Renal cortex interstitium (tissue), 15 donors: ENCODE measurements at places on chromosomes 16 and 17.

DNA sequence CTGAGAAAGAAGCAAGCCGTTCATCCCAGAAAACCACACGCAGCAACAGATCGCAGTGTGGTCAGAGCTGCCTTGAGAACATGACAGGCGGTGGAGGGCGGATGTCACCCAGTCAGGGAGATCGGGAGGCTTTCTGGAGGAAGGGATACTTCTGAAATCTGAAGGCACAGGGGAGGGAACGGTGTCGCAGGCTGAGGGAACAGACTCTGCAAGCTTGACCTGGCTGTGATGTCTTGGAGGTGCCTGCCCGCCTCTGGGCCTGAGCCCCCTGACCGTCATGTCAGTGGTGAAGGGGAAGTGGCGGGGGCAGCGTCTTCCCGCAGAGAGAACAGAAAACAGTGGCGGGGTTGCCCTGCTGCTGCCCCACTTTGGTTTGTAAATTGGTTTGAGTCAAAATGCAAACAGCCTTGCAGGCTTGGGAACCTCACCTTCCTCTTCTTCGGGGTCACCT, 8.1 kb upstream of the ATP2A3 start:
- DNase-seq, result no peak

- no peak for DNase-seq
Observed at GRCh38 chr16:14041164-14041563, 30.0 kb upstream of the MRTFB start.

GRCh38 chr16:56945847-56946527, 14.0 kb downstream of the HERPUD1 start:
- DNase-seq, result no peak

DNA sequence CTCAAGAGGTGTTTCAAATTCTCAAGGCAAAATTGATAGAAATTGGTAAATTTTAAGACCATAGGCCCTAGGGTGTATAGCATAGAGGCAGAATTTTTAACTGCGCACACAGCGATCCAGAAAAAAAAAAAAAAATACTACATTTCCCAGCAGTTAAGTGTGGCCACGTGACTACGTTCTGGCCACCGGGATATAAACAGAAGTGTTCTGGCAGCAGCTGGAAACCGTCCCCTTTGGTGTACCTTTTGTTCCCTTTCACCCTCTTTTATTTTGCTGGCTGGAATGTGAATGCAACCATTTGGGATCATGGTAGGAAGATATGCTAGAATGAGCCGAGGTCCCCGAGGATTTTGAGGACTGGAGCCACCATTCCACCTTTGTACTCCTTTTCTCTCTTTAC, 52.7 kb upstream of the AKAP1 start:
- no peak for DNase-seq

DNA sequence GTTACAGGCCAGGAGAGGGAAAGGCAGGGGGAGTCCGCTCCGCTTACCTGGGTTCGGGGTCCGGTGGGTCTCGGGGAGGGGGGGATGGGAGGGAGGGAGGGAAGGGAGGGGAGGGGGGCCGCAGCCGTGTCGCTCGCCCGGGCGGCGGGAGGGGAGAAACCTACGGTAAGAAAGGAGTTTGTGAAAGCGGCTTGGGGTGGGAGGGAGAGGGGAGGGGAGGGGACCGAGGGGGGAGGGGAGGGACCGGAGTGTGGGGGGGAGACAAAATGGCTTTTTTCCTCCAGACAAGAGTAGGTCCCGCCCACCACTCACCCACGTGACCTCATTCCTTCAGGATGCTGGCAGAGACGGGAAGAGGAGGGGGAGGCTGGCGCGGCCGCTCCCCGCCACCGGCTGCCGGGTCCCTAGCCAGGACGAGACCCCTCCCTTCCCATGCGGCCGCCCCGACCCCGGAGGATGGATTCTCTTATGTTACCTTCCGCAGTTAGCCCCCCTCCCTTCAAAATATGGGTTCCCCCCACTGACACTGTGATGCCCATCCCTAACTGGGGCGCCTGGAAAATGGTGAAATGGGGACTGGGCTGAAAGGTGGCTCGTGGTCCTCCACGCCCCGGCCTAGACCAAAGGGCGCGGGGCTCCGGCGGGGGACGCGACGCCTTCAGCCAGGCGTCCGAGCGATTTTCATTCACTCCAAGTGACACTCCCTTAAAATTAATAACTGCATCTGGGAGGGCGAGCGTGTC, at the start of gene PCGF2:
TSS of gene PCGF2 (minus strand) at position 188 of the 743 bp plus-strand sequence. CDS start 7,934 bp downstream, outside the sequence.
- DNase-seq, result peak; percentile 87

- DNase-seq, result no peak
Observed at GRCh38 chr17:46979147-46979863, at the start of gene RPRML. RPRML (minus strand) TSS chr17:46979253; CDS start chr17:46979007, 246 bp downstream.

GRCh38 chr17:11795906-11796305, 197.6 kb downstream of the DNAH9 start:
- DNase-seq, result no peak

DNA sequence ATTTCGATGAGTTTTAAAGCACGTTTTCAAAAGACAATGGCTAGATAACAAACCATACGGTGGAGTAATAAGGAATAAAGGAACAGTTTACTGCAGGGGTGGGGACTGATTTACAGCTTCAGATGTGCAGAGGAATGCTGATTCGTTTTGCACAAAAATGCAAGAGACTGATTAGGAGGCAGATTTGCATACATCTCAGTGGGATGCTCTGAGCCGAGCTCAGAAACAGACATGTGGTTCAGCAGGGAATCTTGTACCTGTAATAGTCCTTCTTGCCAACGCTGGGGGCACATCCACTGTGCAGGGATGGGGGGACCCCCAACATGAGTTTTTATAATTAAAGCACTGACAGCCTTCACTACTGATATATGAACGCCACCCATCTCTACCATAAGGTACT, 308.0 kb downstream of the GRIN2A start:
- DNase-seq, result no peak

- DNase-seq, result no peak
Observed at GRCh38 chr16:76287466-76287865, 10.3 kb downstream of the CNTNAP4 start.

- DNase-seq, result no peak
Observed at GRCh38 chr16:50261707-50262235, 4.6 kb upstream of the ADCY7 start.

DNA sequence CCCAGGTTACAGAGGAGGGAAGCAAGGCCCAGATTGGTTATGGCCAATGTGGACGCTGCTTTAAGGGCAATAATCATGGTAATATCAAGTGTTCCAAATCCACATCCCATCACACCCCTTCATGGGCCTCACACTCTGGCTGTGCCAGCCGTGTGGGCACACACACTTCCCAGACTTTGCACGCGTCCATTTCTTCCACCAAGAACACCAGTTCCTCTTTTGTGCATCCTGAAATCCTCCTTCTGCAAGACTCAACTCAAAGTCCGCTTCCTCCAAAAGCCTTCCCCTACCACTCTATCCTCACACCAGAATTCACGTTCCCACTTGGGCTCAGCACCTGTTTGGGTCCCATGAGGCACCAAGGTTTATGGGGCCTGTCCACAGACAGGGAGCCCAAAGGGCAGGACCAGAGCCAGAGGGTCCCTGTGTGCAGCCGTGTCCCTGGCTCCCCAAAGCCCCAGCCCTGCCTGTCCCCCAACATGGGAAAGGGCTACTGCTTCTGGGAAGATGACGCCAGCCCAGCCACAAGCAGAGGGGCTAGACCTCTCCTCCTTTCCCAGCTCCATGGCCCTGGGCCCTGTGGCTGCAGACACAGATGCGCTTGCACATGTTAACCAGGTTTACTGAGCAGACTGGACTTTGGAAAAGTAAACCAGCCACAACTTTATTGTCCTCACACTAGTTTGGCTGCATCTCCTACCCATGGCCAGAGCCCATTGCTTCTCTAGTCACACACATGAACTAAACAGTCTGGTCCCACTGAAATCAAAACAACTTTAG, 20.3 kb downstream of the SPNS3 start:
- no peak for DNase-seq

DNA sequence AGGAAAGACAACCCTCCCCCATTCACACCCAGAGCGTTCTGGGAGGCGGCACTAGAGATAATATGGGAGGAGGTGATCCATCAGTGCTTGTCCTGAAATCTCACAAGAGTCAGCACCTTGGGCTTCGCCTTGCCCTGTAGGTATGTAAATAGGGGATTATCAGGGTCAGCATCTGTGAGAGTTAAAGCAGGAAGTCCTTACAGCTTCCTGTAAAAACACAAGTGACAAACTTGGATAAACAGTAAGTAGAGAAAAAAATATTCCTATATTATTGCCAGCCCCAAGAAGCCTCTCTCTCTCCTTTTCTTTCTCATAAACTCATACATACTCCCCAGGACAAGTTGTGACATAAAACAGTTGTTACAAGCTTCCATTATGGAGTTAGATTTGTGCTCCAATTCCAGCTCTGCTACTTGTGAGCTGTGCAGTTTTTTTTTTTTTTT, 187.7 kb downstream of the MAF start:
- DNase-seq, result no peak
